ENCODE measurements at places on chromosomes 6 and 20.
A peak's percentile ranks its signal among the peaks of the same experiment; 100 is the strongest.

DNA sequence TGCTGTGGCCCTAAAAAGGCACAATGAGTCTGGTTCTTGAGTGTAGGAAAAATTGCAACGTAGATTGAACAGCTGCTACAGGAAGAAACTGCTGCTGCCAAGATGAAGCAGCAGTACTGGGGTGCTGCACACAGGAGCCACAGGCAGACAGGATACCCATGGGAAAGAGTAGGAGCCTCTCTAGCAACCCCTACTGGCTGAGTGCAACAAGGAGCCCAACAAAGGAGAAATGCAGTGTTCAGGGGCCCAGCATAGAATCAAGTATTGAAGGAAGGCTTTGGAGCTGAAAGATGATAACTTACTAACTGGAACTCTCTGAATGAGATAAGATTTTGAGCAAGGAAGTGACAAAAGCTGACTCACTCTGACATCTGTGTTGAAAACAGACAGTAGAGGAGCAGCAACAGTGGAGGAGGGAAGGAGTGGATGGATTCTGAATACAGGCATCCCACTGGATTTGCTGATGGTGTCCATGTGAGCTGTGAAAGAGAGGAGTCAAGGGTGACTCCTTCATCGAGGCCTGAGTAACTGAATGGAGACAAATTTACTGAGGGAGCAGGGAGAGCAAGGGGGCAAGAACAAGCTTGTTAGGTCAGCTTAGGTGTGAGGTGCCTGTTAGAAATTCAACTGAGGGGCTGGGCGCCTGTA lies 534.7 kb upstream of the JARID2 start:
- DNase-seq = peak; percentile 67

GRCh38 chr6:168320634-168321033 lies 1.1 kb upstream of the DACT2 start:
- no peak for DNase-seq

DNA sequence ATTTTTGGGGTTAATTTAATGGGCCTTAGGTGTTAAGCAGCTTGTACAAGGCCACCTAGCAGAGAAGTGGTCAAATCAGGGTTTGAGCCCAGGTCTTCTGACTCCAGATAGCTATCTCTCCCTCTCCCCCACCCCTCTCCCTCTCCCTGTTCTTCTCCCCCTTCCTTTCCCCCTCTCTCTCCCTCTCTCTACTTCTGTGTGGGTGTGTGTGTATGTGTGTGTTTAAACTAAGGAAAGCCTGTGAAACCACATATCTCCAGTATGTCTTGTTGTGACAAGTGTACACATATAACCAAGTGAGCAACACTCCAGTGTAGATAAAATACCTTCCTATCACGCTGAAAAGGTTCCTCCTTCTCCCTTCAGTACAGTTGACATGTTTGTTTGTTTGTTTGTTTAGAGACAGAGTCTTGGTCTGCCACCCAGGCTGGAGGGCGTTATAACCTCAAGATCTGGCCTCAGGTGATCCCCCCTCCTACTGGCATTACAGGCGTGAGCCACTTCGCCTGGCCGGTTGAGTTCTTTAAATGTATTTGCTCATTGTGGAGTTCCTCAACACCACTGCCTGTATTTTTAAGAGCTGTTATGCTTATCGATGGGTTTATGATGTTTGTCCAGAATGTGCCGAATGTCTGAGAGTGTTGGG lies 140.4 kb downstream of the JARID2 start:
- no peak for DNase-seq

DNA sequence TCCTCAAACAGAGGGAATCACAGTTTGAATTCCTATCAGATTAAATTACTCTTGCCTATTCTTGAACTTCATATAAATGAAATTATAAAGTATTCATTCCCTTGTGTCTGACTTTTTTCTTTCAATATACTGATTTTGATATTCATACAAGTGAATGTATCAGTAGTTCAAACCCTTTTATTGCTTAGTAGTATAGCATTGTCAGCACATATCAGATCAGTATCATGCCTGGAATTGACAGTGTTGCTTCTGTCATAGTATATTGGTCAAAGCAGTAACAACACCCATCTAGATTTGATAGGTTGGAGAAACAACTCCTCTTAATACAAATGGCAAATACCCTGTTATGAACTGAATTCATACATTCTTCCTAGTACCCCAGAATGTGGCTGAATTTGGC lies 89.1 kb upstream of the SLC35F1 start:
- no peak for DNase-seq

DNA sequence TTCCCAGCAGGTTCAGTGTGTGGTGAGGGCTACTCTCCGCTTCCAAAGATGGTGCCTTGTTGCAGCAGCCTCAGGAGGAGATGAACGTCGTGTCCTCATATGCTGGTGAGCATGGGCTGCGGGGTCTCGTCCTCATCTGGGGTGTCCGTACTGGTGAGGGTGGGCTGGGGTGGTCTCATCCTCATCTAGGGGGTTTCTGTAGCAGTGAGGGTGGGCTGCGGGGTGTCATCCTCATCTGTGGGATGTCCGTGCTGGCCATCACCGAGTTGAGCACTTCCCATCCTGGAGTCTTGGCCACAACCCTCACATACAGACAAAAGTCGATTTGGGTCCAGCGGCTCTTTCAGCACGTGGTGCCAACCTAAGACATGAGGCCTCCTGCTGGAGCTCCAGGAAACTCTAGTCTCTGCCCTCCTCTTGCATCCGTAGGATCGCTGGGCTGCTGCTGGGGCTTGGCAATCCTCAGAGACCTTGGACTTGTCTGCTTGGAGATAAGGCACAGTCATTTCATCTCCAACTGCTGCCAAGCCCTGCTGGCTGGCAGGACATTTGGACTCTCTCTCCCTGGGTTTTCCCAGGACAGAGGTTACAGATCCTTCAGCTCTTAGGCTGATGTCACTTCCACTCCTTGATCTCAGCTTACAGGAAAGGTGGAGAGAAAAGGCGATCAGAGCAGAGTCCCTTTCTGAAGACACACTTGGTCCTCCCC lies 160.4 kb downstream of the PACRG start:
- DNase-seq = no peak

DNA sequence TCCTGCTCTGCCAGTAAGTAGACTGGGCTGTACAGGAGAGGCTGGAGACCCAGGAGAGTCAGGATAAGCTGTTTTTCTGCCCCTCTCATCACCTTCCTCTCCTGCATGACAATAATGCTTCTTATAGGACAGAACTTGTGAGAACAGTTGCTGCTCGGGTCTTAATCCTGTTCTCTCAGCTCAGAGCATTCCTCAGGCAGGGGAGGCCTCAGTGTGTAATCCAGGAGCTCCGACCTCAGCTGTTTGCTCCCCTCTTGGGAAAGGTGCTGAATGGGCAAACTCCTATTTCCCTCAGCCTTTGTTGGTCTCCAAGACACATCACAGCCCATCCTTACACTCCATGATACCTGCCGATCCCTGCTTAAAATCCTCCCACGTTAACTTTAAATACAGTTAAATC lies 134.9 kb upstream of the LRFN2 start:
- no peak for DNase-seq

DNA sequence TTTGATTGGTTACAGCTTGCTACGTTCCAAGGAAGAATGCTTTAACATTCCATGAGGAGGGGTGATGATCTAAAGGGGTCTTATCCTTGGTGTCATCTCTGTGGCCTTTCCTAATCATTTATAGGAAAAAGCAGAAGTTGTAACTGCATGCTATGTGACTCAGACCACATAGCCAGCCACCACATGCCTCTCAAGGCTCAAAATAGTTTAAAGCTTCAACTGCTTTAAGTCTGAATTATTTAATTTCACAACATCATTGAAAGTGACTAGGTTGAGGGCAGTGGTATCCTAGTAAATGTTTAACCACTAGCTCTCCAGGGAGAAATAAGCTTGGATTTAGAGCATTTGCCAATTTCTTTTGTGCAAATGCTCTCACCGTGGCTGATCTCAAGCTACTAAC lies 29.7 kb downstream of the MC3R start:
- no peak for DNase-seq

GRCh38 chr20:33767777-33768138 lies 36.0 kb downstream of the ZNF341 start:
- no peak for DNase-seq

- DNase-seq = no peak
These were observed 101.5 kb upstream of the SCP2D1 start for GRCh38 chr20:18712131-18712530.

- DNase-seq = no peak
These were observed 488.5 kb upstream of the BTBD3 start for GRCh38 chr20:11429168-11429567.

- no peak for DNase-seq
These were observed 210.3 kb downstream of the BCKDHB start for GRCh38 chr6:80316686-80317231.

GRCh38 chr6:117396228-117396627 lies 29.5 kb downstream of the ROS1 start:
- DNase-seq = no peak

- DNase-seq = no peak
These were observed 791.1 kb downstream of the MAFB start for GRCh38 chr20:39897781-39898466.

- no peak for DNase-seq
These were observed 60.4 kb downstream of the SOBP start for GRCh38 chr6:107550241-107550840.

DNA sequence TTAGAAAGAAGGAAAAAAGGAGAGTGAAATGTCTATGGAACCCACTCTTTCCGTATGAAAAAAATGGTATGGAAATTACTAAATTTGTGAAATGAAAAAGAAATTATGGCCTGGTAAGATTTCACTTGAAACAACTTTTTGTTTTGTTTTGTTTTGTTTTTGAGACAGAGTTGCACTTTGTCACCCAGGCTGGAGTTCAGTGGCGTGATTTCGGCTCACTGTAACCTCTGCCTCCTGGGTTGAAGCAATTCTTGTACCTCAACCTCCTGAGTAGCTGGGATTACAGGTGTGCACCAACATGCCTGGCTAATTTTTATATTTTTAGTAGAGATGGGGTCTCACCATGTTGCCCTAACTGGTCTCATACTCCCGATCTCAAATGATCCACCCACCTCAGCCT lies 17.8 kb upstream of the GSTA5 start:
- no peak for DNase-seq

GRCh38 chr6:5302995-5303622 lies 41.8 kb downstream of the FARS2 start:
- DNase-seq = peak; percentile 63

DNA sequence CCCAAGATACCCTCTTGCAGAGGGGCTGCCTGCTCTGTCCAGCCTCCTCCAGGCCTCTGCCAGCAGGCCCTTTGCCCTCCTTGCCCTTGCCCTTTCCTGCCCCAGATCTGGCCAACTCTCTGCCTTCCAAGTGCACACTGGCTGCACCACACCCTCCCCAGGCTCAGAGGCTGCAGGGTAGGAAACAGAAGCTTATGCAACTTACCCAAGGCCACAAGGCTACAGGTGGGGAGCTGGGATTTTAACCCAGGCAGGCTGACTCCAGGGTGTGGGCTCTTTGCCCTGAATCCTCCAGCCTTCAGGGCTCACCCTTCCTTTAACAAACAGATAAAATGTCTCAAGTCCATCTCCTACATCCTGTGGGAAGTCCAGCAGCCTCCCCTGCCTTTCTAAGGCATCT lies 14.5 kb upstream of the TRAF3IP2 start:
- no peak for DNase-seq

- no peak for DNase-seq
These were observed 419.2 kb upstream of the MMS22L start for GRCh38 chr6:97702248-97702647.

Measured in activated CD4-positive, alpha-beta T cell treated with anti-CD3 and anti-CD28 coated beads, Interleukin-2, amount 50 U/mL, for 48 hours (primary cell).